ENCODE measurements at places on chromosomes 3 and 15.

DNA sequence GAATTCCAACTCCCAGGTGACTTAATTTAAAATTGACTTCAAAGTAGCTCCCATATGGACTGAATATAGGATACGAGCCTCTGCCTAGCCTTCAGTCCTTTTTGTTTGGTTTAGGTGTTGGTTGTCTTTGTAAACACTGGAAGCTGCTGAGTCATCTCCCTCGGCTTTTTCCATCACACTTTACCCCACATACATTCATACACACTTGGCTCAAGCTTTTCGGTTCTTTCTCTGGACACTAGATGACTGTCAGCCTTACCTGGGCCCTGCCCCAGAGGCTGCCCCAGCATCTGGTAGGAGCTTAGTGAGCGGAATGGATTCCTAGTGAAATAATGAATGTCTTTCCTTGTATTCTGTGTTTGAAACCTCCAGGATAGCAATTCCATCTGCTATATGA, 201.5 kb upstream of the IL12A start:
- peak; percentile 89 for DNase-seq

DNA sequence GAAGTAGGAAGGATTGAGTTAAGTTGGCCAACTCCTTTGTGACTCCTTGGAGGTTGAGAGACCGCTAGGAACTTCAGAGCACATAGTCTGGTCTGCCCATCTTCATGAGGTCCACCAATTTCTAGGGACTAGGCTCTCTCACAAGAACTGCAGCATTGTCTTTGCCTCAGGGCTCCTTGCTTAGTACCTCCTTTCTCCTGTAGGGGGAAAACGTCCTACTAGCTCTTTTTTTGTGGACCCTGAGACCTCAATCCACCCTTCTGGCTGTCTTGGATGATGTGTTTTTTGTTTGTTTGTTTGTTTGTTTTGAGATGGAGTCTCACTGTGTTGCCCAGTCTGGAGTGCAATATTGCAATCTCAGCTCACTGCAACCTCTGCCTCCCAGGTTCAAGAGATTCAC, 21.6 kb downstream of the REC114 start:
- DNase-seq, result no peak

DNA sequence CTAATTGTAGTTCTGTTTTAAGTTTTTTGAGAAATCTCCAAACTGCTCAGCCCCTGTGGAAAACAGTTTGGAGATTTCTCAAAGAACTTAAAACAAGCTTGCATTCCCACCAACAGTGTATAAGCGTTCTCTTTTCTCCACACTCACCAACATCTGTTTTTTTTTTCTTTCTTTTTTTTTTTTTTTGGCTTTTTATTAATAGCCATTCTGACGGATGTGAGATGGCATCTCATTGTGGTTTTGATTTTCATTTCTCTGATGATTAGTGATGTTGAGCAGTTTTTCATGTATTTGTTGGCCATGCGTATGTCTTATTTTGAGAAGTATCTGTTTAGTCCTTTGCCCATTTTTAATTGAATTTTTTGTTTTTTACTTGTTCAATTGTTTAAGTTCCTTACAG, 73.1 kb upstream of the COL8A1 start:
- DNase-seq, result no peak

DNA sequence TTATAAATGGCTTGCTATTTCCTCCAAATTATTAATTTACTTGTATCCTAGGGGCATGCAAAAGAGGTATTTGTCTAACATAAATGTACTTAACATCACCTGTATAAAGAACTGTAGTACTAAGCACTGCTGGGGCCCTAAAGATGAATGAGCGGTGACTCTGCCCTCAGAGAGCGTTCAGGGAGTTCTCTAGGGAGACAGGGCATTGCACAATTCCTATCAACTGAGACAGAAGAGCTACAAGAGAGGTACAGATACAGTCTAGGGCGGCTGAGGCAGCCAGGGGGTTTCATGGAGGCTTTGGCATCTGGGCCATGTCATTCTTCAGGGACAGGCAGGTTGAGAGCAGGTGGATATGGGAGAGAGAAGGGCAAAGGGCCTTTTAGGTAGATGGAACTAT, 39.9 kb upstream of the PARL start:
- DNase-seq, result no peak

DNA sequence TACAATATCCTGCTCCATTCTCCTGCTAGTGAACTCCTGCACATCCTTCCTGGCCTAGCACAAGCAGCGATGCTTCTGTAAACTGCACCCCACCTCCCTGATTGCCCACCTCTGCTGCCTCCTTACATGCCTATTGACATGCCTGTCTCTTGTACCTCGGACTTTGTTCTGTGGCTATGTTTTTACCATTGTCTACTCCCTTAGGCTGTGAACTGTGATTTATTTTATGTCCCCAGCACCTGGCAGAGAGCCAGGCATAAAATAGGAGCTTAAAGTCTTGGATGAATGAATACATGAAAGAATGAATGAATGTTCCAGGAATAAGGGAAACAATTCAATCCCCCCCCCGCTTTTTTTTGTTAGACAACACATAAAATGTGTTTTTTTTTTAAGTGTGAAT, 210.0 kb downstream of the MYRIP start:
- DNase-seq, result no peak

- no peak for DNase-seq
These were observed 177.2 kb downstream of the SSR3 start for GRCh38 chr3:156377718-156378117.

- DNase-seq, result no peak
These were observed 45.7 kb downstream of the EHHADH start for GRCh38 chr3:185207931-185208746.

DNA sequence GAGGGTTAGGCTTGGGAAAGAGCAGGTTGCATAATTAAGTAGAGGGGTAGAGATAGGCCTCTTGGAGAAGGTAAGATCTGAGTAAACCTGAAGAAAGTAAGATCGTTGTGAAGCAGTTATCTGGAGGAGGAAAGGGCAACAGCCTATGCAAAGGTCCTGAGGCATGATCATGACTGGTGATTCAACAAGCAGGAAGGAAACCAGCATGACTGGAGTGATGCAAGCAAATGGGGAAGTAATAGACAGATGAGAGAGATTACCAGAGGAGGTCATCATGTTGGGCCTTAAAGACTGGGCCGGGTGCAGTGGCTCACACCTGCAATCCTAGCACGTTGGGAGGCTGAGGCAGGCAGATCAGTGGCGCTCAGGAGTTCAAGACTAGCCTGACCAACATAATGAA, 360.2 kb downstream of the EPHB1 start:
- no peak for DNase-seq

DNA sequence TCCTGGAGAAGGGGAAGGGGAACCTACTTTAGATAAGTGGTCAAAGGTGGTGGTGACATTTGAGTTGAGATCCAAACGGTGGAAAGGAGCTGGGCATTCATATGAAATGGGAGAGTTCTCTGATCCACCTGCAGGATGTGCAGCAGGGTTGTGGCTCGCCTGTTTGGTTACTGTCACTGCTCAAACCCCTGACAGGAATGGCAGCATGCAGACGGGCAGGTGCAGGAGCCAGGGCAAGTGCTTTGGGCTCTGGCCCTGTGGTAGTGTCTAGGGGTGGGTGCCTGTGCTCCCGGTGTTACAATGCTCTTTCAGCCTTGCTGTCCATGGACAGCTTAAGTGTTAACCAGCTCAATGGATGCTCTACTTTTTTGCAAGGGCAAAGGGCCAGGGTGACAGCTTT, 18.5 kb downstream of the PAQR9 start:
- DNase-seq, result no peak

GRCh38 chr15:85171736-85172135, 190.1 kb downstream of the PDE8A start:
- DNase-seq, result no peak

GRCh38 chr3:168608926-168609325, 513.2 kb upstream of the GOLIM4 start:
- DNase-seq, result no peak

DNA sequence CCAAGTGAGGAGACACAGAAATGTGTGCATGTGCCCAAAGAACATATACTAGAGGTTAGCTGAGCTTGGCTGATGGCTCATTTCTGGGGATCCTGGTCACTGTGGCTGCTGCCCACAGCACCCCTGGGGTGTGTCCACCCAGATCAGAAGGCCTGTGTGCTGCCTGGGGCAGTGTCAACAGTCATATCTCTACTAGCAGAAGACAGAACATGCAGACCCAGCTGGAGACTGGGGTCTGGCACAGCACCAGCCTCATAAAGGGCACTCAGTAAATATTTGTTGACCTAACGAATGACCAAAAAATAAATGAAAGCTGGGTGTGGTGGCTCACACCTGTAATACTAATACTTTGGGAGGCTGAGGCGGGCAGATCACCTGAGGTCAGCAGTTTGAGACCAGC, 16.4 kb downstream of the CHRNA3 start:
- DNase-seq, result peak; percentile 55

DNA sequence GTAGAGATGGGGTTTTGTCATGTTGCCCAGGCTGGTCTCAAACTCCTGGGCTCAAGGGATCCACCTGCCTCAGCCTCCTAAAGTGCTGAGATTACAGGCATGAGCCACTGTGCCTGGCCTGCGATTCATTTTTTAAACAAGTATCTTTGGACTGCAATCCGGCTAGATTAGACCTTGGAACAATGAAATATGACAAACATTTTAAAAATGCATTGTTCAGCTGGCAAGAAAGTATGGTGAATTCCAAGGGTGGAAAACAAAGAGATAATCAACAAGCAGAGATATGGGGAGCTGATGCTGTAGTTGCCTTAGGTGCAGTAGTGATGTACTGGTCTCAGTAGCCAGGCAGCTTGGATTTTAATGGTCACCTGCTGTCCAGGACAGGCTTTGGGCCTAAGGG, 95.8 kb upstream of the GOLGA8J start:
- no peak for DNase-seq

- no peak for DNase-seq
These were observed 36.4 kb upstream of the GSK3B start for GRCh38 chr3:120130656-120131055.

DNA sequence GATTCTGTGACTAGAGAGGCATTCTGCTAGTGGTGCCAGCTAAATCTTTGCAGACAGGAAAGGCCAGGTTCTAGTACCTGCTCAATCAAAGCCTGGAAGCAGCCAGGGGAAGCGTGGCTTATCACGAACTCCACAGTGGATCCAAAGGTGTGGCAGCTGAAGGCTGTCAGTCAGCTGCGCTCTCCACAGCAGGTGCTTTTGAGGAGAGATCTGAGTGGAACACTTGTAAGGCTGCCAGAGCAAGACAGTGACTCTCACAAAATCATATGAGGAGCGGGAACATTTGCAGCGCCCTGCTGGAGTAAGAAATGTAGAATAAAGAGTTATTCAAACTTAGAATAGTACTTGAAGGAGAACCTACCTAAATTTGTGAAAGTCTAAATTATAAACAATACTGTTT, 5.0 kb upstream of the DPH6 start:
- no peak for DNase-seq

DNA sequence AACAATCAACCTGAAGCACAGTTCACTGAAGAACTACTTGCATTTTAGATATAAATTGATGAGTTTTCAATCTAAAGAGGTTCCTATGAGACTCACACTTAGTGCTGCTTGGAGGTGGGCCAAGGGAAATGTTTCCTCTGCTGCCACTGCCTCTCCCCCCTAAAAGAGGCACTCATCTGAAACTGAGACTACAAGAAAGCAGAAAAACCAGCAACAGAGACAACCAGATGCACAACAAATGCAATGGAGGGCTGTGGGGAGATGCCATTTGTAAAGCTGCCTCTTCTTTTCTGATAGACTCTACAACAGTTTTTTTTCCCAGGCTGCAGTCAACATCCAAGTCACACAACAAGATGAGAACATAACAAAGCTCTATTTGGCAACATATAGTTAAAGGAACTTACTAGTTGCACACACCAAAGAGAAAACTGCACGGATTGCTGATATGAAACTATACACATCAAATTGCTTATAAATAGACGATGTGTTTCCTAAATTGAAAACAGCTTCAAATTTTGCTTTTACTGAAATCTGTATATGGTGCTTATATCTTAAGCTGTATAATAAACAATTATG, 11.0 kb downstream of the TSPAN3 start:
- DNase-seq, result no peak

- peak; percentile 92 for DNase-seq
These were observed 17.5 kb upstream of the HACD2 start for GRCh38 chr3:123602325-123602724.

- DNase-seq, result no peak
These were observed 52.5 kb downstream of the FOXP1 start for GRCh38 chr3:71530903-71531530.

DNA sequence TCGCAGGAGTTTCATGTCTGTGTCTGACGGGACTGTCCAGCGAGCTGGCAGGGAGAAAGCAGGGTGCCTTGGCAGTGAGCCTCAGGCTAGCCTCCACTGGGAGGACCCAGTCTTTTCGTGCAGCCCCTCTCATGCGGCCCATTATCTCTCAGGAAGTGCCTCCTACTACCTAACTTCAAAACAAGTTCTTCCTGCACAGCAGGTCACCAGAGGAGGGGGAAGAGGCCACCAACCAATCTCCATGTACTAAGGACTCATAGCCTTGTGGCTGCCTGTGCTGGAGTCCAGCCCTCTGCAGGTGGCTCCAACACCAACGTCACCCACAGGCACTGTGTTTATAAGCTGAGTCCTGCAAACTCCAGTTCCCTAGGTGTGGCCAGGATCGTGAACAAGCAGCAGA, 4.8 kb downstream of the VIPR1 start:
- peak; percentile 90 for DNase-seq

DNA sequence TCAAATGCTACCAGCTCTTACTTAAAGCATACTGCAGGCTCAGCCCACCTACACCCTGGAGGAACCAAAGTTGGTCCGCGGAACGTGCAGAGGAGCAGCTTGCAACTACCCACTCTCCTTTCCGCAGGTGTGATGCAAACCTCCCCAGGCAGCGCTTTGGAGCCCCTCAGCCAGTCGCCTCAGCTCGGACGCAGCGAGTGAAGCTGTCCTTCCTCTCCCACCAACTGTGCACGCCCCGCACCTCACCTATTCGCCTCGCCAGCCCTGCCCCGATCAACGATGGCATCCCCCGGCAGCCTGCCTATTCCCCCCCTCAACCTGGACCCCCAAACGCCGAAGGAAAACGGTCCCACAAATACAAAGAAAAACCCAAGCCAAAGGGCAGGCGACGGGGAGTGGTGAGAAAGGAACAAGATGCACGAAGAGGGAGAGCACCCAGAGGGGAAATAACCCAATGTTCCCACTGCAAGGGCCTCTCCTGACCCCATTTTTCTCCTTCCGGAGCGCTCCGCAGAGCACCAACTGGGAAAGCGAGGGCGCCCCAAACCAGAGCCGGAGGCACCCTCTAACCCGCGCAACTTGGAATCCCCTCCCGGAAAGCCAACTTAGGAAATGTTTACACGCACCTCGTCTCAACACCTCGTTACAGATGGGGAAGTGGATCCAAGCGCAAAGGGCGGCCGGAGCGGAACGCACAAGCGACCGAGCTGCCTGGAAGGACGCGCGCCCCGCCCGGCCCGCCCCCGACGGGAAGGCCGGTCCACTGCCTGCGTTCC, 665 bp downstream of the GLB1 start:
- DNase-seq, result peak; percentile 18

DNA sequence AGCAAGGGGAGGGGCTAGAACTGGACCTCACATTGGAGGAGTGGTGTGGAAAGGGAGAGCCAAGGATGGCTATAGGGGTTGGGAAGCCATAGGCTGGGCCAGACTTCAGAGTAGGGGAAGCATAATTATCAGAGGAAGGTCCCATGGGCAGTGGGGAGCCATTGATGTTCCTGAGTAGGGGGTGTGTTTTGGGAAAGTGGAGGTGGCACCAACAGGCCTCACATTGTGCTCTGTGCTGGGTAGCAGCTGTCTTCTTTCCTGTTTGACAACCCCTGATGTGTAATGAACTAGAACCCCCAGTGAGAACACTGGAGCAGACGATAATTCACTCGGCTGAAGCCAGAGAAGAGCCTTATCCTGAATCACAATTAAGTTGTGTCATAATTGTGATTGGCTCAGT, 41.2 kb downstream of the SLC6A11 start:
- no peak for DNase-seq

- peak; percentile 96 for DNase-seq
These were observed 6.3 kb downstream of the NR2F2 start for GRCh38 chr15:96336596-96337364.

Data from T47D (cell line).